Immature natural killer cell (primary cell): ENCODE measurements at places on chromosomes 3 and 15.

DNA sequence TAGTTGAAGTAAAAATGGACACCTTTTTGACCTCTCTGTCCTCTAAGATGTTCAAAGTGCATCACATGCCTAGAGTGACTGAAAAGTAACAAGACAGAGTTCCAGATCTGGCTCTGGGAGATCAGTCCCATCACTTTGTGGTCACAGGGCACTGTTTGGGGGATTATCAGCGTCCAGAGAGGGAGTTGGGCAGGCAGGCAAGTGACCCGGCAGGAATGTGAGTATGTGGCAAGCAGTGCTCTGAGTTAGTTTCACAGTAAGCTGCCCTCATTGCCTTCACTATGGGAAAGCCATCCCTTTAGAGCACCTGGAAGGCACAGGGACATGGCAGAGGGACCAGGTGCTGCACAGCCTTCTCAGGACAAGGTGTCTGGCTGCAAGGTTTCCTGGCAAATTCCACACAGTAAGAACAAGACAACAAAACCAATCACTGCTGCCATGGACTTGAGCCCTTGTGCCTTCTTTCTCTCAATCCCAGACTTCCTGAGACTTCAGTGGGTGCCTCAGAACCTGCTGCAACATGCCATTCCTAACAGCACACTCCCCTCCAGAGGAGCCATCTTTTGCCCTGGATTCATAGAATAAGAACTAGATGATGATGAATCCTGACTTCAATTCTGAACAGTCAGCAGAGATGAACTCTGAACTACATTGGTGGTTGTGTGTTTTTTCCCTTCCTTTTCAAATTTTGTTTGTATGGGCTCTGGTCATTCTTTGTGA is 55.2 kb downstream of the TIPARP start:
- no peak overlapping the region for H3K27ac ChIP-seq
- no peak overlapping the region for H3K4me3 ChIP-seq
- no peak for DNase-seq
- no peaks in the 10 kb centered on the region for H3K4me1 ChIP-seq

DNA sequence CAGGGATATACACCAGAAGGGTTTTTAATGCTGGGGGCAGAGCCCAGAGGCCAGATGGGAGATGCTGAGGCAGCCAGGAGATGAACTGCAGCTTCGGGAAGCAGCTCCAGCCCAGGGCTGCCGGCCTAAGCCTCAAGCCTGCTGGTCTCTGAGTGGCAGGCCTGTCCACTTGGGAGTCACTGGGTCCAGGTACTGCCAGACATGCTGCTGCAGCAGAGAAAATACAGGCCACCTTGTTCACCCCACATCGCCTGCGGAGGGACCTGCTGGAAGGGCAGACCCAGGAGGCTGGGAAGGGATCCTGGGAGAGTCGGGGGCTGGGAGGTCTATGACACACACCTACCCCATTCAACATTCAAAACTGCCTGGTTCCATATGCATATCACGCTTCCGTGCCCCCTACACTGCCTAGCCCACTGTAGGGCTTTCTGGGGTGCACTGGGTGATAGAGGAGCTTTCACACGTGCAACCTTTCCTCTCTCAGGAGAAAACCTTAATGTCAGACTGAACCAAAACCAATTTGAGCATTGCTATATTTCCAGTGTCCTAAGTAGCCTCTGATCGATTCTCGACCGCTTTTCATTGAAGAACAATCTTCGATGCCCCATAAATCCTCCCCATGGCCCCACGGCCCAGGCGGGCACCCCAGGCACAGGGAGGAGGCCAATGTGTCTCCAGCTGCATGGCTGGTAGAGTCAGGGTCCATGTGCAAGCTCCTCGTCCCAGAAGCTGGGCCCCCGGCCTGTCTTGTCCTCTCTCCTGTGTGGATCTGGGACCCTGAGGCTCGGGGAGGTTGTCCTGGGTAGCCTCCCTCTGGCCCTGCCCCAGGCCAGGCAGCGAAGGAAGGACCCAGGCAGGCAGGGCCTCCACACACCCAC is 147.4 kb downstream of the ATP10A start:
- peaks cover 4% of the 10 kb centered on the region for H3K27me3 ChIP-seq
- peaks cover 31% of the 10 kb centered on the region for H3K36me3 ChIP-seq
- DNase-seq, result no peak
- H3K27ac ChIP-seq, result peak overlapping the region; percentile 42
- H3K4me3 ChIP-seq, result no peak overlapping the region
- no peaks in the 10 kb centered on the region for H3K4me1 ChIP-seq

- H3K36me3 ChIP-seq, result no peaks in the 10 kb centered on the region
- H3K4me3 ChIP-seq, result no peak overlapping the region
- H3K27ac ChIP-seq, result no peak overlapping the region
- no peak for DNase-seq
- peaks cover 8% of the 10 kb centered on the region for H3K4me1 ChIP-seq
- peaks cover 8% of the 10 kb centered on the region for H3K27me3 ChIP-seq
Observed at GRCh38 chr3:33167284-33167683, 51.3 kb downstream of the SUSD5 start.

DNA sequence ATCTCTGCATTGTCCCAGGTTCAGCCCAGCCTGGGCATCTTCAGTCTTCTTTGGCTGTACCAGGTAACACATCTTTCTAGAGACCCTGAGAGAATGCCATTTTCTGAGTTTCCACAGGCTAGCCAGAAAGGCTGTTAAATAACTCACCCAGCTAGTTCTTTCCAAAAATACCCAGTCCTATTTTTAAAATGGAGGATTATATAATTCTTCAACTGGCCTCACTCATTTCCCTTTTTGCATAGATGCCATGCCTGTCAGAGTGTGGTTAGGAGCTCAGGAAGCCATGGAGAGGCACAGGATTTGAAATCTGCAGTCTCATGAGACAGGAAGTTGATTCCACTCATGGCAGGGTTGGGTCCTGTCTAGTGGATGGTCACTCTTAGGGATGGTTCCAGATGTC is 39.8 kb downstream of the CEMIP start:
- no peaks in the 10 kb centered on the region for H3K4me1 ChIP-seq
- DNase-seq, result no peak
- peaks cover 3% of the 10 kb centered on the region for H3K27me3 ChIP-seq

DNA sequence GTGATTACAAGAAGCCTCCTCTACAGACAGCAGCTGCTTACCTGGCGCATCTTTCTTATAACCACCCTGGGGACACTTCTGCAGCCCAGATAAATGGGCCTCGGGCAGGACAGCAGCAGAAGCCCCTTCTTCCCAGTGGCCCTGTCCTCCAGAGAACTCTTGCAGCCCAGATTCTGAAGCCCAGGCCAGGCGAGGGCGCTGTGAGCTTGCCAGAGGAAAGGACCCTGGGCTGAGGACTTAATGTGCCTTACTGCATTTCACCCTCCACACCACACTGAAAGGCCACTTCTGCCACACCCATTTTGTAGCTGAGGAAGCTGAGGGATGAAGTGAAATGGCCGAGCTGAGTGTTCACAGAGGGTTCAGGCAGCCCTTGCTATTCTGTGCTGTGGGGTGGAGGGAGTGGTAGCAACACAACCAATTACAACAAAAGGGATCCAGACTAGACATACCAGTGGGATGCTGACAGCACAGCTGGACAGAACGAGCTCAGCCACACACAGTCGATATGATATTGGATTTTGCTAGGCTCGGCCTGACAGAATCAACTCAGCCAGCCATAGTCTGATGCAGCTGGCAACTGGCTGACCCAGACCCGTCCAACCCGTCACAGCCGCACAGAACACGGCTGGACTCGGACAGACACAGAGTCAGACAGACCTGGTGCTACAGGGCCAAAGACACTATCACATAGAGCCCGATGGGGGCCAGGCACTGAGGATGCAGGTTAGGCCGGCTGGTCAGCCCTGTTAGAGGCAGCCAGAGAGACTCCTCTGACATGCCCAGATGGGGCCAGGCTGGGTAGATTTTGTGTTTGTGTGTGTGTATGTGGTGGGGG is 7.3 kb downstream of the ACOX2 start:
- no peak overlapping the region for H3K4me3 ChIP-seq
- no peaks in the 10 kb centered on the region for H3K36me3 ChIP-seq
- DNase-seq, result no peak
- H3K27ac ChIP-seq, result no peak overlapping the region

- H3K4me1 ChIP-seq, result peaks cover 37% of the 10 kb centered on the region
- DNase-seq, result no peak
- peaks cover 8% of the 10 kb centered on the region for H3K27me3 ChIP-seq
- peak overlapping the region; percentile 100 for H3K27ac ChIP-seq
Observed at GRCh38 chr3:134487406-134487805, 1.5 kb downstream of the CEP63 start.

GRCh38 chr15:79740561-79740960 is 156.3 kb downstream of the MTHFS start:
- no peaks in the 10 kb centered on the region for H3K27me3 ChIP-seq
- no peak overlapping the region for H3K27ac ChIP-seq
- no peaks in the 10 kb centered on the region for H3K36me3 ChIP-seq
- H3K4me3 ChIP-seq, result no peak overlapping the region
- no peaks in the 10 kb centered on the region for H3K4me1 ChIP-seq

- no peaks in the 10 kb centered on the region for H3K36me3 ChIP-seq
- no peak for DNase-seq
- peaks cover 2% of the 10 kb centered on the region for H3K27me3 ChIP-seq
- no peaks in the 10 kb centered on the region for H3K4me1 ChIP-seq
- no peak overlapping the region for H3K4me3 ChIP-seq
Observed at GRCh38 chr15:35330916-35331315, 215.0 kb downstream of the DPH6 start.

- H3K4me3 ChIP-seq, result no peak overlapping the region
- no peak for DNase-seq
- H3K27me3 ChIP-seq, result peaks cover 15% of the 10 kb centered on the region
- H3K36me3 ChIP-seq, result no peaks in the 10 kb centered on the region
- H3K27ac ChIP-seq, result no peak overlapping the region
Observed at GRCh38 chr3:185361920-185362319, 1.0 kb upstream of the MAP3K13 start.

- H3K4me3 ChIP-seq, result no peak within 1 kb of the TSS
- H3K36me3 ChIP-seq, result no peaks in the 10 kb centered on the region
- no peaks in the 10 kb centered on the region for H3K27me3 ChIP-seq
Observed at GRCh38 chr3:141368062-141368924, at the start of gene ZBTB38. Gene ZBTB38 (plus strand): TSS chr3:141368504. CDS start chr3:141442389, 73,885 bp downstream.

GRCh38 chr3:23916152-23916885 is 471 bp downstream of the NKIRAS1 start:
- H3K4me1 ChIP-seq, result peaks cover 49% of the 10 kb centered on the region
- no peak for DNase-seq
- peak overlapping the region; percentile 97 for H3K27ac ChIP-seq
- peaks cover 29% of the 10 kb centered on the region for H3K36me3 ChIP-seq

DNA sequence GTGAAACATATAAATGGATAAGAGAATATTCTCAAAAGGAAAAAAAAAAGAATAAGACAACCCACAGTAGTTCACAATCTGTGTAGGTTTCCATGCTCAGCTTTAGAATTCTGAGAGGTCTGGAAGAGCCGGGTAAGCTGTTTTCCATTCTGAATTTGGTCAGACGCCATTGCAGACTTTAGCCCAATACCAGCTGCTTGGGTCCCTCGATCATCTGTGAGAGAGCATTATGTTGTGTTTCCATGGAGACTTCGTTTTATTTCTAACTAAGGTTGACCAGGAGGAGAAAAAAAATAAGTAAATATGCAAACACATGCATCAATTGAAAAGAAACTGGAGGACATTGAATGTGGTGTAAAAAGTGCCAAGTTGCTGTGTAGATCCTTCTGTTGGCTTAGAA is 25.5 kb downstream of the KCNAB1 start:
- H3K36me3 ChIP-seq, result no peaks in the 10 kb centered on the region
- peaks cover 8% of the 10 kb centered on the region for H3K27me3 ChIP-seq
- H3K27ac ChIP-seq, result no peak overlapping the region
- H3K4me3 ChIP-seq, result no peak overlapping the region
- no peaks in the 10 kb centered on the region for H3K4me1 ChIP-seq
- no peak for DNase-seq

GRCh38 chr15:25136119-25136518 is 181.3 kb downstream of the SNRPN start:
- H3K27me3 ChIP-seq, result no peaks in the 10 kb centered on the region
- no peaks in the 10 kb centered on the region for H3K4me1 ChIP-seq
- H3K4me3 ChIP-seq, result no peak overlapping the region
- no peak overlapping the region for H3K27ac ChIP-seq
- H3K36me3 ChIP-seq, result no peaks in the 10 kb centered on the region

DNA sequence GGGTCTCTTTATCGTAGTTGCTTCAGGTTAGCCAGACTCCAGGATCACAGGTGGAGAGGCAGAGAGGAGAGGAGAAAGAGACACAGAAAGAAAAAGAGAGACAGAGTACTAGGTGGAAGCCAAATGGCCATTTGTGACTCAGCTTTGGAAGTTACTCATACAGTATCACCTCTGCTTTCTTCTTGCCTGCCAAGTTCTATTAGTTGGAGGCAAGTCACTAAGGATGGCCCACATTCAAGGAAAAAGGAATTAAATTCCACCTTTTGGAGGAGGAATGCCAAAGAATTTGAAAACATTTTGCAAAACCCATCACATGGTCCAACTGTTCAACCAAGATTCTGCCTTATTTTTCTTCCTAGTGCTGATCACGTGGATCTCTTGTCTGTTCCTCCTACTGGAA is 291.1 kb downstream of the CHL1 start:
- no peak for DNase-seq
- H3K27me3 ChIP-seq, result peaks cover 3% of the 10 kb centered on the region
- no peak overlapping the region for H3K4me3 ChIP-seq
- H3K36me3 ChIP-seq, result no peaks in the 10 kb centered on the region
- no peaks in the 10 kb centered on the region for H3K4me1 ChIP-seq
- no peak overlapping the region for H3K27ac ChIP-seq

- H3K4me3 ChIP-seq, result no peak overlapping the region
- no peaks in the 10 kb centered on the region for H3K4me1 ChIP-seq
- DNase-seq, result no peak
Observed at GRCh38 chr3:137165117-137165806, 207.5 kb downstream of the IL20RB start.

GRCh38 chr3:54760201-54760600 is 167.7 kb downstream of the LRTM1 start:
- H3K27ac ChIP-seq, result no peak overlapping the region
- no peak overlapping the region for H3K4me3 ChIP-seq
- DNase-seq, result no peak
- H3K36me3 ChIP-seq, result no peaks in the 10 kb centered on the region
- no peaks in the 10 kb centered on the region for H3K4me1 ChIP-seq
- no peaks in the 10 kb centered on the region for H3K27me3 ChIP-seq

DNA sequence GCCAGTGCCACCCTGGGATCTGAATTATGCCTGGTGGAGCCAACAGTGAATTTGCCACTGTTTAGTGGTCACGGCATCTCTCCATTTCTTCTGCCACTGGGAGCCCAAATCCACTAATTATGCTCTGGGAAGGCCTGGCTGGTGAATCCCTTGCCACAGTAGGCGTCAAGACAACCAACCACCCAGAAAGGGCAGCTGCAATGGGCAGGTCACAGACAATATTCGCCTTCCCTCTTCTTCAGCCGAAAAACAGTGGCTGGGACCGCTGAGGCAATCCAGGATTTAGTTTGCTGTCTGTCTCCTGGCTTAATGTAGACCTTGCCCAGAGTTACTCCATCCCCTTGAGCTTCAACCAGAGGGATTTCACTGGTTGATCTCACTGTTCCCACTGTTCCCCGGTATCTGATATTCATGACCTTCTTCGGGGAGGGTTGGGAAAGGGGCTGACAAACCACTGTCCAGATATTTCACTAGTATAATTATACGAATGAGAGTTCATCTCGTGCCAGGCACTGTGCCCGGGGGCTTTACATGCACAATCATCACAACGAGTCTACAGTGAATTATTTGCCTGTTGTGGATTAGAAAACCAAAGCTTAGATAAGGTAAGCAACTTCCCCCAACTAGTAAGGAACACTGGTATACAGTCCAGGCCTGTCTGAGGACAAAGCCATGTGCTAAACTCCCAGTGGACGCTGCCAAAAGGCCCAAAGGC is 49.9 kb upstream of the RAB6B start:
- no peak overlapping the region for H3K4me3 ChIP-seq
- H3K4me1 ChIP-seq, result peaks cover 7% of the 10 kb centered on the region
- no peak overlapping the region for H3K27ac ChIP-seq
- H3K36me3 ChIP-seq, result no peaks in the 10 kb centered on the region
- H3K27me3 ChIP-seq, result peaks cover 3% of the 10 kb centered on the region
